ENCODE measurements at places on chromosomes 3 and 15.

DNA sequence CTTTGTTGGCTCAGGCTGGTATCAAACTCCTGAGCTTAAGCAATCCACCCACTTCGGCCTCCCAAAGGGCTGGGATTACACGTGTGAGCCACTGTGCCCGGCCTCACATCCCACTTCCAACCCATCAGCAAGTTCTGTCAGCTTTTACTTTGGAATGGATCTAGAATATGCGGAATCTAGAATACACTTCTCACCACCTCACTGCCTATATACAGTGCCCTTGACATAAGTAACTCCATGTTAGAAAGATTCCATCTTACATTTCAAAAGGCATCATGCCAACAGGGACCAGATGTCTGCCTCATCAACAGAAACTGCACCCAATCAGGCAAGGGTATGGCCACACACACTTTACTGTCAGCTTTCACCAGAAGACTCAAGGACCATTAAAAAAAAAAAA lies 9.9 kb upstream of the RBSN start:
- H3K27me3 ChIP-seq: no peaks in the 10 kb centered on the region
- no peak overlapping the region for H3K27ac ChIP-seq
- H3K4me1 ChIP-seq: no peaks in the 10 kb centered on the region
- DNase-seq: no peak

GRCh38 chr3:170762064-170762463 lies 107.9 kb downstream of the RPL22L1 start:
- H3K4me3 ChIP-seq: no peak overlapping the region
- H3K36me3 ChIP-seq: no peaks in the 10 kb centered on the region
- H3K27me3 ChIP-seq: no peaks in the 10 kb centered on the region
- peak; percentile 10 for DNase-seq
- H3K27ac ChIP-seq: no peak overlapping the region

- H3K4me1 ChIP-seq: peaks cover 4% of the 10 kb centered on the region
- no peak overlapping the region for H3K27ac ChIP-seq
- no peak for DNase-seq
- no peaks in the 10 kb centered on the region for H3K27me3 ChIP-seq
- no peak overlapping the region for H3K4me3 ChIP-seq
- peaks cover 27% of the 10 kb centered on the region for H3K36me3 ChIP-seq
Measured at GRCh38 chr15:68402432-68403160, 29.4 kb downstream of the ITGA11 start.

- no peak overlapping the region for H3K4me3 ChIP-seq
- no peak for DNase-seq
Measured at GRCh38 chr3:111519178-111519855, 22.7 kb upstream of the CD96 start.

GRCh38 chr15:39236375-39236774 lies 344.5 kb upstream of the THBS1 start:
- no peak for DNase-seq
- no peak overlapping the region for H3K27ac ChIP-seq
- H3K36me3 ChIP-seq: no peaks in the 10 kb centered on the region
- no peak overlapping the region for H3K4me3 ChIP-seq
- H3K27me3 ChIP-seq: no peaks in the 10 kb centered on the region
